Type B pancreatic cell (in vitro differentiated cells): ENCODE measurements at places on chromosomes 13 and 19. TPM values are rescaled to one million over a fixed set of nuclear protein-coding genes. Genes with fewer than 3 reads are reported as not detected.

Gene CGB5
- total RNA-seq: 6.7 TPM in 1 of 2 replicates, not detected in the other

- no peak overlapping the region for H3K4me3 ChIP-seq
- H3K4me1 ChIP-seq: peaks cover 23% of the 10 kb centered on the region
- no peak for DNase-seq
- H3K36me3 ChIP-seq: peaks cover 33% of the 10 kb centered on the region
- no peak overlapping the region for H3K27ac ChIP-seq
- H3K27me3 ChIP-seq: peaks cover 3% of the 10 kb centered on the region
Measured at GRCh38 chr19:3980353-3981251, 4.7 kb downstream of the EEF2 start.

- H3K4me3 ChIP-seq: no peak overlapping the region
- DNase-seq: no peak
- H3K27ac ChIP-seq: no peak overlapping the region
Measured at GRCh38 chr13:43289470-43290255, 266.3 kb downstream of the DNAJC15 start.

Gene IZUMO1
- 2.2 and 4.8 TPM in 2 replicates for total RNA-seq

Gene SPRY2
- total RNA-seq: 48.3 and 48.7 TPM in 2 replicates

Gene FSTL3
- total RNA-seq: 9.3 and 11.0 TPM in 2 replicates
